ENCODE measurements at places on chromosomes 13 and 19. TPM values are rescaled to one million over a fixed set of nuclear protein-coding genes. Genes with fewer than 3 reads are reported as not detected.

DNA sequence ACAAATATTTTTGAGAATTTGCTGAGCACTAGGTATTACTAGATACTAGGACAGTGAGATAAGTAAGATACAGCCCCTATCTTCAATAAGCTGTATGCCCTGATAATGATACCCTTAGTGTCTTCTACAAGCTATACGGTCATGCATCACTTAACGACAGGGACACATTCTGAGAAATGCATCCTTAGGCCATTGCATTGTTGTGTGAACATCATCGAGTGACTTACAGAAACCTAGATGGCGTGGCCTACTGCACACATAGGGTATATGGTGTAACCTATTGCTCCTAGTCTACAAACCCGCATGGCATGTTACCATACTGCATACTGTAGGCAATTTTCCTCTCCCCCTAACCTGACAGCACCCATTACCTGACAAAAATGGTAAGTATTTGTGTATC is 64.9 kb downstream of the LRCH1 start:
- H3K4me1 ChIP-seq, result peaks cover 14% of the 10 kb centered on the region
- no peak overlapping the region for H3K4me3 ChIP-seq
- no peak for DNase-seq
- H3K27me3 ChIP-seq, result no peaks in the 10 kb centered on the region
- no peaks in the 10 kb centered on the region for H3K36me3 ChIP-seq

Gene FUT2
- total RNA-seq, result 1.1 TPM

DNA sequence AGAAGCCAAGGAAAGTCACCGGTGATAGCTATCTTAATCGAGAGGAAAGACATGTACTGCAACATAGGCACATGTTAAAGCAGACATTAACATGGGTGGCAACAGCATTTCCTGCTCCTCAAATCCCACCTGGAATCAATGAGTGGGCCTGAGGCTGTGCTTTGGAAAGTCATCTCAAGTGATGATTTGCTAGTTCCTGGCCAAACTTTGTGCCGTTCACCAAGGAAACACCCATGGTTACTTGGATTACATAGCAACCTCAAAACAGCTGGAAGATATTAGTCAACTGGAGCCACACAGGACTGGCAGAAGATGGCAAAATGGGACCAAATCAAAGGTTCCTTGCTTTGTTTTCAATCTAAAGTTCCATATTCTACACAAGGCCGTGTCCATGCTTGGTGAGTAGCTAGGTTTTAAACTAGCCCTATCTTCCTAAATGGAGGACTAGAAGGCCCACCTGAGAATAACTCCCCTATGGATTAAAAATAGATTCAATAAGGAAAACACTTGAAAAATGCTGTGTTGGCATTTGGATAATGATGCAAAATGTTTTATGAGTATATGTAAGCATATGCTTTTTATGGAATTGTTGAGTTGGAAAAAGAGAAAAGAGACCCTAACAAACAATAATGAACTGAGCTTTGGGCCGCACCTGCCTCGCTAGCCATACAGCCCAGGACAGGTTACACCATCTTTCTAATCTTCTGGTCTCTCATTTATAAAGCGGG is 144.5 kb downstream of the RGCC start:
- no peaks in the 10 kb centered on the region for H3K36me3 ChIP-seq
- no peak overlapping the region for H3K27ac ChIP-seq
- no peak for DNase-seq
- no peaks in the 10 kb centered on the region for H3K4me1 ChIP-seq

- peaks cover 6% of the 10 kb centered on the region for H3K36me3 ChIP-seq
- no peak overlapping the region for H3K4me3 ChIP-seq
- no peak overlapping the region for H3K27ac ChIP-seq
- peaks cover 35% of the 10 kb centered on the region for H3K4me1 ChIP-seq
- DNase-seq, result no peak
These were observed 4.6 kb downstream of the STK11 start for GRCh38 chr19:1210227-1210538.

- no peaks in the 10 kb centered on the region for H3K27me3 ChIP-seq
- DNase-seq, result no peak
- no peaks in the 10 kb centered on the region for H3K4me1 ChIP-seq
- H3K27ac ChIP-seq, result no peak overlapping the region
These were observed 653.7 kb downstream of the DACH1 start for GRCh38 chr13:71213252-71213821.

GRCh38 chr13:110179116-110179856 is 127.7 kb downstream of the COL4A1 start:
- H3K27ac ChIP-seq, result no peak overlapping the region
- DNase-seq, result no peak
- H3K36me3 ChIP-seq, result peaks cover 2% of the 10 kb centered on the region
- H3K4me3 ChIP-seq, result no peak overlapping the region
- no peaks in the 10 kb centered on the region for H3K27me3 ChIP-seq

DNA sequence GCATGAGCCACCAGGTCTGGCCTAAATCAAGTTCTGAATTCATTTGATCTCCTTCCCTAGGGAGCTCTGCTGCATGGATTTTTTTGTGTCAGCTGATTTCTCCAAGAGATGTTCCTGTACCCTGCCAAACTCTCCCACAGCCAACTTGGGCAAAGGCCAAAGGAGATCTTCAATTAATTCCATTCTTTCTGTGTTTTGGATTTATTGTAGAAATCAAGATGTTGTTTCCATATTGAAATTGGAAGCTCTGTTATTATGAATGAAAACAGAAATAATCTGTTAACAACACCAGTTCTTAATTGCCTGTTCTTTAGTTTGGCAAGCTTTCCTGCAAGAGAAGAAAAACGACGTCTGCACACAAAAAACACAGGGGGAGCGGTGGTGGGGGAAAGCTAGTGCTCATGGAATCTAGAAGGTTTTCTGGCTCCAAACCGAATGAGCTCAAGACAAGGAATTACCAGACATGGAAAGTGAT is 86.5 kb upstream of the ABCC4 start:
- H3K27me3 ChIP-seq, result no peaks in the 10 kb centered on the region
- H3K4me1 ChIP-seq, result no peaks in the 10 kb centered on the region
- H3K36me3 ChIP-seq, result no peaks in the 10 kb centered on the region
- DNase-seq, result no peak
- H3K27ac ChIP-seq, result no peak overlapping the region

- no peak for DNase-seq
- H3K4me1 ChIP-seq, result no peaks in the 10 kb centered on the region
- no peak overlapping the region for H3K4me3 ChIP-seq
- no peak overlapping the region for H3K27ac ChIP-seq
These were observed 144.4 kb downstream of the ZNF675 start for GRCh38 chr19:23542562-23542961.

DNA sequence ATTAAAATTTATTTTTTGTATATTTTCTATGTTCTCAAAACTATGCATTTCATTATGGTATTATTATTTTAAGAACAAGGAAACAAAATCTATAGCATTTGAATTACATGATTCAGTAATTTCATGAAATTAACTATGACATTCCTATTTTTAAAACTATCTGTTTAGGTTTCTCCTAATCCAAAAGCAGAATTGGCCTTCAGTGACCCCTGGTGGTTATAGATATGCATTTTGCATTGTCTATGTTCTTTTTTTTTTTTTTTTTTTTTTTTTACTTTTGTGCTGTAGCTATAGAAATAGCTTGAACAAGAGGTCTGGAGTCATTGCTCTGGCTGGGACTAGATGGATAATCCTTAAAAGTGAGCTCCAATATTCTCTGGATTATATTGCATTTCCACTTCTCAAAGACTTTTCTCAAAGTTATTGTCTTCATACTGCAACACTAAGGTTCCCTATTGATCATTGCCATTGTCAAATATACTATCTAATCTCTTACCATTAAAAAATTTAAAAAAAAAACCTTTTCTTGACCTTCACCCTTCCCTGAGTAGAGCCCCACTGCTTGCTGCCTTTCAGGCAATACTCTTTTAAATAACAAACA is 15.9 kb upstream of the DNAJC3 start:
- no peak overlapping the region for H3K27ac ChIP-seq
- DNase-seq, result no peak
- H3K4me1 ChIP-seq, result no peaks in the 10 kb centered on the region
- H3K36me3 ChIP-seq, result no peaks in the 10 kb centered on the region
- H3K27me3 ChIP-seq, result no peaks in the 10 kb centered on the region
- no peak overlapping the region for H3K4me3 ChIP-seq

- no peak overlapping the region for H3K4me3 ChIP-seq
- H3K4me1 ChIP-seq, result no peaks in the 10 kb centered on the region
These were observed 61.3 kb downstream of the CELF5 start for GRCh38 chr19:3285647-3286176.

GRCh38 chr19:49468199-49468598 is 5.8 kb upstream of the FLT3LG start:
- H3K4me1 ChIP-seq, result peaks cover 23% of the 10 kb centered on the region
- H3K27ac ChIP-seq, result peak overlapping the region; percentile 61
- H3K36me3 ChIP-seq, result peaks cover 63% of the 10 kb centered on the region
- H3K27me3 ChIP-seq, result no peaks in the 10 kb centered on the region
- DNase-seq, result no peak

DNA sequence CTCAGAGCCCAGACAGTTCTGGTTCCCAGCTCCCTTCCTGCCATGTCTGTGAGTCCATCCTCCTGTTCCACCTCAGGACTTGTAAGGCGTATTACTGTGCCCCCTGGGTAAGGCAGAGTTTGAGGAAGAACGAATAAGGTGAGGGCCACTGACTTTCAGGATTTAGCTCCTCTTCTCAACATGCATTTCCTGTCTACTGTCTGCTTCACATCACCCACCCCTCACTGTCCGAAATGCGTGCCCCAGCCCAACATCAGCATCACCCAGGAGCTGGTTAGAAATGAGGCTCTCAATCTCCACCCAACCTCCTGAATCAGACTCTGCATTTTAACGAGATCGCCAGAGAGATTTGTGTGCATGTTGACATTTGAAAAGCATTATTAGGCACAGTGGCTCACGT is 44.4 kb downstream of the IRS2 start:
- H3K27ac ChIP-seq, result no peak overlapping the region
- DNase-seq, result no peak
- H3K27me3 ChIP-seq, result no peaks in the 10 kb centered on the region
- H3K36me3 ChIP-seq, result no peaks in the 10 kb centered on the region
- no peaks in the 10 kb centered on the region for H3K4me1 ChIP-seq

DNA sequence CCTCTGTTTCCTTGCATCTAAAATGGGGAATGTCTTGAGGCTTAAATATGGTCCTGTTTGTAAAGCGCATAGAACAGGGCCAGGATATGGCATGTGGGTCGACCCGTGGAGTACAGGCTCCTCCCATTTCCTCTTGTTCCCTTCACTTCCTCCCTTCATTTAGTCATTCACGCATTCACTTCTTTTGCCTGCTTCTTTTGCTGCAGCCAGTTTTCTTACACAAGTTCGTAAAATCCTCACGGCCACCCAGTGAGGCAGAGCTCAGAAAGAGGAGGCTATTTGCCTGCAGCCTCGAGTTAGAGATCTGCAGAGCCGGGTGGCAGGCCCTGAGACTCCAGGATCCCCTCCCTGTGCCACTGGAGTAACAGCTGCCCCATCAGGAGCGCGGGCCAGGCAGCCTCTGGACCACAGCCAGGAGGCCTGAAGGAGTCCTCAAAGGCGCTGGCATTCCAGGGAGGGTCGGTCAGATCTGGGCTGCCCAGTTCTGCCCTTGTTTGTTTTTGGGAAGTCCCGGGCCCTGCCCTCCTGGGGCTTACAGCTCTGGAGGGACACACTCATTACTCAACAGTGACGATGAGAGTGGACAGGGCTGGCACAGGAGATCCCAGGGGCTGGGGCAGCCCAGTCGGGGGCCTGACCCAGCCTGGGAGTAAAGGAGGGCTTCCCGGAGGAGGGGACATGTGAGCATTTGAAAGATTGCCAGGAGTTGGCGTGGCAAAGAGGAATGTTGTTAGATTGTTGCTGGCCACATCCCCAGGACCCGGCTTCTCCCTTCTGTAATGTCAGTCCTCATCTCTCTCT is 4.6 kb downstream of the PPP5C start:
- H3K4me3 ChIP-seq, result no peak overlapping the region
- peaks cover 50% of the 10 kb centered on the region for H3K4me1 ChIP-seq
- H3K27me3 ChIP-seq, result no peaks in the 10 kb centered on the region

- no peak overlapping the region for H3K27ac ChIP-seq
- DNase-seq, result no peak
- H3K4me3 ChIP-seq, result no peak overlapping the region
- peaks cover 31% of the 10 kb centered on the region for H3K27me3 ChIP-seq
- H3K36me3 ChIP-seq, result peaks cover 57% of the 10 kb centered on the region
- peaks cover 6% of the 10 kb centered on the region for H3K4me1 ChIP-seq
These were observed 3.0 kb upstream of the TGFBR3L start for GRCh38 chr19:7911508-7912143.

DNA sequence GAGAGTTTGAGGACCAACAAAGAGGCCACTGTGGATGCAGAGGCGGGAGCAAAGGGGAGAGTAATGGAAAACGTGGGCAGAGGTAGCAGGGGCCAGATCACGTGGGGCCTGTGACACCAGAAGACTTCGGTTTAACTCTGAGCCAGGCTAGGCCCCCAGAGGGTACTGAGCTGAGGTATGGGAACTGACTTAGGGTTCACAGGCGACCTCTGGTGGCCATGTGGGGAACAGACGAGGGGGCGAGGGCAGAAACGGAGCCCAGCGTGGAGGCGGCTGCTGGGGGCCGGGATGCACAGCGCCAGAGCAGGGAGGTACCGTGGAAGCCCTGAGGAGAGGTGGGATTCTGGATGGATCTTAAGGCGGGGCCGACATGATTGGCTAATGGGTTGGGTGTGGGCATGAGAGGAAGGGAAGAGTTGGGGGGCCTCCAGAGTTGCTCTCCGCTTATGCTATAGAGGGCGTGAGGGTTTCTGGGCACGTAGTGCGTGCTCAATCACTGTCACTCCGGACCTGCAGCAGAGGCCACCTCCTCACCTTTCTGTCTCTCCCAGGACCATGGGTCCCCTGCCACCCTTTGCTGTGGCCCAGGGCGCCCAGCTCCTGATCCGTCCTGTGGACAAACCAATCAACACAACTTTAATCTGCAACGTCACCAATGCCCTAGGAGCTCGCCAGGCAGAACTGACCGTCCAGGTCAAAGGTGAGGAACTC is 13.7 kb downstream of the PVR start:
- H3K4me1 ChIP-seq, result no peaks in the 10 kb centered on the region
- no peak overlapping the region for H3K4me3 ChIP-seq
- peak; percentile 87 for DNase-seq
- H3K27me3 ChIP-seq, result no peaks in the 10 kb centered on the region
- H3K27ac ChIP-seq, result no peak overlapping the region

DNA sequence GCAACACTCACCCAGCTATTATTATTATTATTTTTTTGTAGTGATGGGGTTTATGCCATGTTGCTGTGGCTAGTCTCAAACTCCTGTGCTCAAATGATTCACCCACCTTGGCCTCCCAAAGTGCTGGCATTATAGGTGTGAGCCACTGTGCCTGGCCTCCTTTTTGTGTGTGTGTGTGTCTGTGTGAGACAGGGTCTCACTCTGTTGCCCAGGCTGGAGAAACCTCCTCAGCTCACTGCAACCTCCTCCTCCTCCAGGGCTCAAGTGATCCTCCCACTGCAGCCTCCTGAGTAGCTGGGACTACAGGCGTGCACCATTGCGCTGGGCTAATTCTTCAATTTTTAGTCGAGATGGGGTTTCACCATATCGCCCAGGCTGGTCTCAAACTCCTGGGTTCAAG is 3.6 kb upstream of the MYDGF start:
- H3K4me1 ChIP-seq, result peaks cover 13% of the 10 kb centered on the region
- no peak for DNase-seq
- no peak overlapping the region for H3K27ac ChIP-seq
- peaks cover 43% of the 10 kb centered on the region for H3K36me3 ChIP-seq
- H3K27me3 ChIP-seq, result no peaks in the 10 kb centered on the region
- H3K4me3 ChIP-seq, result no peak overlapping the region

Measured in left lung (tissue), 14 donors.